T follicular helper cell (primary cell): ENCODE measurements at places on chromosomes 1 and 21.
A peak's percentile ranks its signal among the peaks of the same experiment; 100 is the strongest.

GRCh38 chr1:54371038-54371941, 34.9 kb downstream of the SSBP3 start:
- DNase-seq, result no peak

GRCh38 chr1:113219828-113220227, 146.8 kb downstream of the LRIG2 start:
- no peak for DNase-seq

GRCh38 chr1:94725566-94725965, 94.6 kb upstream of the SLC44A3 start:
- no peak for DNase-seq

DNA sequence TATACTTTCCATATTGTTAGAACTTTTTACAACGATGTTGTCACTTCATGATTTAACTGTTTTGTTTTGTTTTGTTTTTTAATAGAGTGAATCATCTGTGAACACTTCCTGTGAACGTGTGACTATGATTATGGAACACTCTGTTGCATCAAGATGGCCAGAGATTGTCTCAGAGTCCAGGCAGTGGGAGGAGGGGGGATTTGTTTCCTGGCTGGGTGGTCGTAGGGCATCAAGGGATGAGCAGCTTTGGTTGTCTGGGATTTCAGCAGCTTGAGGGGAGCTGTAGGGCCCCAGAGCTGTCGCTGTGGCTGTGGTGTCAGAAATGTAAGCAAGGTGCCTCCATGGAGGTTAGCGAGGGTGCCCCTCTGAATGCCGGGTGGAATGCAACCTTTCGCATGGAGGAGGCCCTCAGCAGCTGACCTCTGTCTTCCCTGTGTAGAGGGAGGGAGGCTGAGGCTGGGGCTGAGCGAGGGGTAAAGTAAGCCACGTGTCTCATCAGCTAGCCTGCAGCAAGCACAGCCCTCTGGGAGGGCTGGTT, 21.4 kb downstream of the NEK2 start:
- no peak for DNase-seq

DNA sequence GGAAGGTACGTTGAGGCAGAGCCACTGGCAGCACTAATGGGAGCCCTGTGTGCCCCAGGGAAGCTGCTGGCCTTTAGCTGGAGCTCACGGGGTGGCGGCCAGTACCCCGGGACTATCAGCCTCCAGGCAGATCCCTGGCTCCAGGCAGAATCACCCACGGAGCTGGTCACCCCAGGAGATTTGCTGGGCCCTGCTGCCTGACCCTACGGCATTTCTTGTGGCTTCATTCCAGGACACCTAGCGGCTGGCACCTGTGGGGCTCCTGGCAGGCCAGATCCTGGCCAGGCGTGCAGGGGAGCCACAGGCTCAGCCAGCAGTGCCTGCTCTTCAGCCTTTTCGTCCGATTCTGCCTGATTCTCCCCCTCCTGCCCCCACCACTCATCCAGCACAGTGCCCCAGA, 7.1 kb downstream of the PADI1 start:
- no peak for DNase-seq

- DNase-seq, result no peak
These were observed 151.6 kb upstream of the ZNF644 start for GRCh38 chr1:91173346-91173890.

- DNase-seq, result no peak
These were observed 11.3 kb upstream of the TNFRSF25 start for GRCh38 chr1:6477039-6477820.

DNA sequence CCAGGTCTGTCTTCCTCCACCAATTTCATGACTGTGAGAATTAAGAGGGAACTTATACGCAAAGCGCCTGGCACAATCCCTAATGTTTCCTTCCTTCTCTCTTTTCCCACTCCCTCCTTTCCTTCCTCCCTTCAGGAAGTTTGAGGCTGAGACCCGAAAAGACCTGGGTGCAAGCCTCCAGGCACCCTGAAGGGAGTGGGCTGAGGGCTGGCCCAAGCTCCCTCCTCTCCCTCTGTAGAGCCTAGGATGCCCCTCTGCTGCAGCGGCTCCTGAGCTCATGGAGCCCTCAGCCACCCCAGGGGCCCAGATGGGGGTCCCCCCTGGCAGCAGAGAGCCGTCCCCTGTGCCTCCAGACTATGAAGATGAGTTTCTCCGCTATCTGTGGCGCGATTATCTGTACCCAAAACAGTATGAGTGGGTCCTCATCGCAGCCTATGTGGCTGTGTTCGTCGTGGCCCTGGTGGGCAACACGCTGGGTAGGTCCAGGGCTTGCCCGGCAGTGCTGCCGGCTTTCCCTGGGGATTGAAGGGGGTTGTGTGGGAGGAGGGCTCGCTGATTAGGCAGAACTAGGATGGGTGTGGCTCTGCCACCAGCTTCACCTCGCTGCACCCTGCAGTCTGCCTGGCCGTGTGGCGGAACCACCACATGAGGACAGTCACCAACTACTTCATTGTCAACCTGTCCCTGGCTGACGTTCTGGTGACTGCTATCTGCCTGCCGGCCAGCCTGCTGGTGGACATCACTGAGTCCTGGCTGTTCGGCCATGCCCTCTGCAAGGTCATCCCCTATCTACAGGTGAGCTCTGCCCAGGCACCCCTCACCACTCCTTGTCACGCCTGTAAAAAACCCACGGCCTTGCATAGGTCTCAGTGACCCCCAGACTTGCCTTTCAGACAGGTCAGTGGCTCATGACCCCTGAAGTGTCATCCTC, 1.7 kb downstream of the HCRTR1 start:
- no peak for DNase-seq

GRCh38 chr1:181088079-181089016, at the start of gene IER5:
Gene IER5, plus strand, starts transcription at chr1:181088700. Its CDS starts 203 bp downstream, at chr1:181088903.
- DNase-seq, result peak; percentile 90

GRCh38 chr21:41763398-41763931, 3.4 kb downstream of the RIPK4 start:
- DNase-seq, result no peak

DNA sequence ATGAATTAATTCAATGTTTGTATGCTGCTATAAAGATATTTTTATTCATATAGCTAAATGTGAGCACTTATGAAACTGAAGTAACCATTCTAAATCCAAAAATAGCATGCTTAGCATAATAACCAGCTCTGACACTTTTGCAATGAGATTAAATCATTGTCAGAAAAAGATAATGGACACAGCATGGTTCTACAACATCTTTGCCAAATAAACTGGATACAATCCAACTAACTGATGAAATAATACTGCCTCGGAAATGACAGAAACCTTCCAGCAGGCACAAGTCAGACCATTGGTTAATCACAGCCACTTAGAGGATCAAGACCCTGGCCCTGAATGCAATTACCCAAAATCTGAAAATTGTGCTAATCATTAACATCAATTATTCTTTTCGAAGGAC, 592.7 kb upstream of the ADGRL4 start:
- DNase-seq, result no peak

DNA sequence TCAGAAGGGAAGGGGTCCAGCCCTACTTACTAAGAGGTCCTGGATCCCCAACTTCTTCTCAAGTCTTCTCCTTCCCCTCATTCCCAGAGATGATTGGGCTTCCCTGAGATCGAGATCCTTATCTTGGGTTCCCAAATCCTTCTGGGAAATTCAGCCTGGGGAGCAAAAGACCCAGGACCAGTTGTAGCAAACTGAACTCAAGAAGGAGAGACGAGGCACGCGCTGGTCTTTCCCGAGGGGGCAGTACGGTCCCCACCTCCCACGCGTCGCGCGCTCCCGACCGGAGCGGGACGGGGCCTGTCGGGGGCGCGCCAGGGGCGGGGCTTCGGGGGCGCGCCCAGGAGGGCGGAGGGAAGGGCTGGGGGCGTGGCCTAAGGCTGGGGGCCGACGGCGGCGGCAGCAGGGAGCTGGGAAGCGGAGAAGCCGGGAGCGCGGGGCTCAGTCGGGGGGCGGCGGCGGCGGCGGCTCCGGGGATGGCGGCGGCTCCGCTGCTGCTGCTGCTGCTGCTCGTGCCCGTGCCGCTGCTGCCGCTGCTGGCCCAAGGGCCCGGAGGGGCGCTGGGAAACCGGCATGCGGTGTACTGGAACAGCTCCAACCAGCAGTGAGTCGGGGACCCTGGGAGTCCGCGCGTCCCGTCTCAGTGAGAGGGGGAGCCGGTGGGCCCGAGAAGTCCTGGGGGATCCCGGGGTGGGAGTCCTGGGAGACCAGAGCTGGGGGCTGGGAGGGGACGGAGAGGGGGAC, at the start of gene EFNA3:
Gene EFNA3, plus strand, starts transcription at position 369 of the 741 bp plus-strand sequence. Its CDS starts 105 bp downstream, at position 474.
- DNase-seq, result peak; percentile 42

- no peak for DNase-seq
These were observed 327 bp downstream of the LRRC40 start for GRCh38 chr1:70205071-70205433.

GRCh38 chr1:43232074-43232473, 37.7 kb upstream of the TMEM125 start:
- no peak for DNase-seq

DNA sequence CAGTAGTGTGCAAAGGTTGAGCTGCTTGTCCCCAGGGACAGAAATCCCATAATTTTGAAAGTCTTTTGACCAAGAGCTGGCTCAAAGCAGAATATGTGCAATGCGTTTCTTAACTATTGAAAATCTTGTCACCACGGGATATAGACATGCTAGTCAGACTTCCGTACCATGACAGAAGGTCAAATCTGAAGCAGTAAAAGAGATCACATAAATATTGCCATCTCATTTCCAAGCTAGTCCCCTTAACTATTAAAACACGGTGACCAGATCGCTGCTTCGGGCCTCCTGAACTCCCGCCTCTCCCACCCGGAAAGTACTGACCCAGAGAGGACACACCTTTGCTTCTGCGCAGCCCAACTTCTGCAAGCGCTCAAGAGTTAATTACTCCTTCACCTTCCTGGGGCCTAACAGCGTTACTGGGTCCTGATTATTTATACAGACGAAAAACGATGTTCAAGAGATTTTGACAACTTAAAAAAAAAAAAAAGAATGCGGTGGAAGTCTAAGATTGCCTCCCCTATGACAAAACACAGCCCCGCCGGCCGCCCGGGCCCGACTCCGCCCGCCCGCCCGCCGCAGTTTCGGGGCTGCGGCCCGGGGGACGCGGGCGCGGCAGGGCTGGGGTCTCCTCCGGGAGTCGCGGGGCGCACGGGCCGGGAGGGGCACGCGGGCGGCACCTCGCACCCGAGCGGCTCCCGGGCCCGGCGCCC, 692 bp downstream of the SORT1 start:
- DNase-seq, result no peak

- DNase-seq, result no peak
These were observed 453.1 kb downstream of the LTN1 start for GRCh38 chr21:28539623-28539988.

GRCh38 chr1:36389261-36389660, 3.5 kb upstream of the STK40 start:
- no peak for DNase-seq

DNA sequence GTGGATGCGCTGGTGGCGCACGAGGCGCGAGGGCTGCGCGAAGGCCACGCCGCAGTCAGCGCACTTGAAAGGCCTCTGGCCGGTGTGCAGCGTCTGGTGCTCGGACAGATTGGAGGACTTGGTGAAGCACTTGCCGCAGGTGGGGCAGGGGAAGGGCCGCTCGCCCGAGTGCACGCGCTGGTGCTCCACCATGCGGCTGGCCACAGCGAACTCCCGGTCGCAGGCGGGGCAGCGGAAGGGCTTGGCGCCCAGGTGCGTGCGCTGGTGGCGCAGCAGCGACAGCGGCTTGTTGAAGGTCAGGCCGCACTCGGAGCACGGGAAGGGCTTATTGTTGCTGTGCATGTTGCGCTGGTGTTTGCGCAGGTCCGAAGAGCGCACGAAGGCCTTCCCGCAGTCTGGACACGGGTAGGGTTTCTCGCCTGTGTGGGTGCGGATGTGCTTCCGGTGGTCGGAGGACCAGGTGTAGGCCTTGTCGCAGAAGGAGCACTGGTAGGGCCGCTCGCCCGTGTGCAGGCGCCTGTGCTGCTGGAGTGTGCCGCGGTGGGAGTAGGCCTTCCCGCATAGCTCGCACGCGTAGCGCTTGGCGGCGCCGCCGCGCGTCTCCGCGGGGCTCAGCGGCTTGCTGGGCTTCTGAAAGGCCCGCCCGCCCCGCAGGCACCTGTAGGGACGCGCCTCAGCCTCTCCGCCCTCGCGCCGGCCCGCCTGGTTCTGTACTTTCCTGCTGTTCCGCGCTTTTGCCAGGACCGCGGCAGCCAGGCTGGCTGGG, 4.7 kb downstream of the ZNF648 start:
- DNase-seq, result no peak

DNA sequence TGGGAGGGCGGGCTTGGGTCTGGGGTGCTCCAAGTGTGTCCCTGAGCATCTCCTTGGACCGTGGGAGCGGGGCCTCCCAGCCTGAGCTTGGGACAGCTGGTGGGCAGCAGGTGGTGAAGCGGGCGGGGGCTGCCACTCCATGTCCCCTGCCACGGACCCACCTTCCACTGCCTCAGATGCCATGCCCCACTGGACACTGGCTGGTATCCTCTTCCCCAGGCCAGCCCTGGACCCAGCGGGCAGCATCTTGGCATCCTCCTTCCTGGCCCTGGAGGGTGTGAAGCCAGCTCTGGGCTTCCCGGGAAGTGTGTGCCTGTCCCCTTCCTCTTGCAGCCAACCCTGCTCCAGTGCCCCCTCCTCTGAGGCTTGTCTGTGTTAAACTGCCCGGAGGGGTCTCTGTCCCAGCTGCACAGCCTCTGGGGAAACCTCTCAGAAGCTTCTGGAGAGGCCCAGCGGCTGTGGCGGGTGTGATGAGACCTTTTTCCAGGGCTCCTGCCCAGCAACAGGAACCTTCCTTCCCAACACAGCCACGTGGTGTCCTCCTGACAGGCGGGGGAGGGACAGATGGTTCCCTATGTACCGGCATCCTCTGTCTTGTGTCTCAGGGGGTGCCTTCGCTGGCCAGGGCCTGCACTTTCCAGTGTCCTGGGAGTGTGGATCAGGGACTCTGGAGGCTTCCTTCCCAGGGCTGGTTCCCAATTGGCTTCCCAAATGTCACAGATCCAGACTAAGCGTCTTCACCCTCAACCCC, 81.6 kb upstream of the DISP3 start:
- DNase-seq, result no peak

GRCh38 chr1:246528933-246529731, 22.1 kb upstream of the SMYD3 start:
- DNase-seq, result no peak

GRCh38 chr1:1231400-1232207, at the start of gene SDF4:
Gene SDF4, minus strand, starts transcription at chr1:1232001. Its CDS starts 3,229 bp downstream, at chr1:1228772.
- peak; percentile 95 for DNase-seq
